Skeletal muscle cell (primary cell): ENCODE measurements at places on chromosomes 5 and 9.

GRCh38 chr5:78373231-78373630 is 12.8 kb downstream of the SCAMP1 start:
- no peak for DNase-seq

- DNase-seq, result no peak
Measured at GRCh38 chr9:89564346-89564878, 40.4 kb upstream of the GADD45G start.

DNA sequence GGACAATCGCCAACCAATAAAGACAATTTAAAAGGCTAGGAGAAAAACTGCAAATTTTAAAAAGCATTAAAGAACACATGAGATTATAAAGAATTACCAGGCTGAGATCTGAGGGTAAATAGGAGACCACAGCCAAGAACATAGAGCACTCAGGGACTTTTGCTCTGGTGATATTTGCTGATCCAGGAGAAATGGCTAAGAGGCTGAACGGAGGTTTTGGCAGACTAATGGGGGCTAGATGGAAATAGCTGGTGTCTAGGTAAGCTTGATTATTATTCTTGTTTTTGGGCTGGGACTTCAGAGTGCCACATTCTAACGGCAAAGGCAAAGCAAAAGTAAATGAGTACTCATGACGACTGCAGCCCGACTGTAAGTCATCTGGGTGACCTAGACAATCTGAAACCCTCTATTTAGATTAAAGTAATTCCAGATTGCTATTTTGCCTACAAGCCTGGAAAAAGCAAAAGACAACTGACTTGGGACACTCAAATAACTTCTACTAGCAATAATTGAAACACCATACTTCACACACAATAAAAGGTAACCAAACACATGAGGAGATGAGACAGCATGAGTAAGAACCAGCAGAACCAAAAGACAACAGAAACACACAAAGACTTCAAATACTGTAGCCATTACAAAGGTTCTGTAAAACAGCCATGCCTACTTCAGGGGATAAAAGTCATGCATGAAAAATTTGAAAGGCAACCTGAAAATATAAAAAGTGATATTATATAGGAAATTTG is 68.8 kb downstream of the JAKMIP2 start:
- DNase-seq, result no peak

DNA sequence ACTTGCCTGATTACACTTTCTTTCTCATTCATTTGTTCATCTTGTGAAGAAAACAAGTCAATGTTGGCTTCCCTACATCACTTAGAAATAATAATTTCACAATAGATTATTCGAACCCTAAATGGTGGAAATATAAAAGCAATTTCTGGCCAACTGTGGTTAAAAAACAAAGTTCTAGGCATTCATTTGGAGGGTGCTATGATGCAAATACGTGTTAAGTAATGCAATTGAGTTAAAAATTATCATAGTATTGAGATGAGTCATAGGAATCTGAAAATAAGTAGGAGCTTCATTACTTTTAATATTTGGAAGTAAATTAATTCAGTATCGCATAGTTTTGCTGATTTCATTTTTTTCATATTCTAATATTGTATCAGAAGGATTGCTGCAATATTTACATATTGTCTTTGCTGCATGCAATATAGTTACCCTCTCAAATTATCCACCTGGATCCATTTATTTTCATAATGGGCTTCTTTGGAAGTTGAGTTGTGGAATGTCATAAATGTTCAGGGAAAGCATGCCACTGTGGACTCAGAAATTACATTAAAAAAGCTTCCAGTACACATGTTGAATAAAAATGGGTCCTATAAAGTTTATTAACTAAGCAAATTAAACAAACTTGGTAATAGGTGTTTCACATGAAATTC is 647.7 kb upstream of the WWC1 start:
- no peak for DNase-seq
